Activated T-cell treated with anti-CD3 and anti-CD28 coated beads for 1 hour (primary cell): ENCODE measurements at places on chromosomes 3 and 15.

DNA sequence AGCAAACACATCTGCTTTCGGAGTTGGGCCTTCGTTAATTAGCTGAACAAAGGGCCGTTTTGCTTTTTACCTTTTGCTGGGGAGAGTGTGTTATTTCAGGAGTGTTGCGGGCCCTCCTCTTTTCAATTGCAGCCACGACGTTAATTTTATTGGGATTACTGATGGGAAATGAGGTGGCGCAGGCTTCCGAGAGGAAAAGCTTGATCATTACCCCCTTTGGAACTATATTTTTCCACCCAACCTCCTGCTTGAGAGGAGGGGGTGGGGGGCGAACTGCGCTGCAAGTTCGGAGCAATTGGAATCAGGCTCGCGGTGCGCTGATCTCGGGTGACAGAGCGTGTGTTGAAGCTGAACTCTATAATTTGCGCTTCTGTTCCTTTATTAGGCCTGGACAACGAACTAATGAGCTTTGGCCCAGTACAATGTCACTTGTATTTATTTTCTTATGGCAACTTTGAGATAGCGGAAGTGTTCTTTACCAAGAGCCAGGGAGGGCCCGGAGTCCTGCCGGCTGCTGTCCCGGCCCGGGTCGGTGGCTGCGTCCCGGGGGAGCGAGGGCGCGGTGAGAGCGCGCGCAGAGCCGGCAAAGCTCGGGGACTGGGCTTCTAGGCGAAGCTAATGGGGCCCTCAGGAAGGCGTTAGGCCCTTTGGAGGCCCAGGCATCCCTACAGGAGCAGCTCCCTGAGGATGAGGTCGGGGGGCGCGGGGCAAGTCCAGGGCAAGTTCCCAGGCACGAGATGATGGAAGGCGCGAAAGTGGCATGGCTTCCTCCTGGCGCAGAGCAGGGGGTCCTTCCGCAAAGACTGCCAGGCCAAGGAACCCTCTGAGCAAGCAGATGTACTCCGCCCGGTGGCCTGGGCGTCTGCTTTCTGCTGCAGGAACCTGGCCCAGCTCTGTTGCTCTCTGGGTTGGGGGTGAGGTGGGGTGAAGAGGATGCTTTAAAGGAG lies 12.9 kb downstream of the NR2F2 start:
- no peak for DNase-seq

- no peak for DNase-seq
Observed at GRCh38 chr3:187669675-187670504, at the start of gene SST. Gene SST (minus strand): TSS chr3:187670394. CDS start chr3:187670291, 103 bp downstream.

DNA sequence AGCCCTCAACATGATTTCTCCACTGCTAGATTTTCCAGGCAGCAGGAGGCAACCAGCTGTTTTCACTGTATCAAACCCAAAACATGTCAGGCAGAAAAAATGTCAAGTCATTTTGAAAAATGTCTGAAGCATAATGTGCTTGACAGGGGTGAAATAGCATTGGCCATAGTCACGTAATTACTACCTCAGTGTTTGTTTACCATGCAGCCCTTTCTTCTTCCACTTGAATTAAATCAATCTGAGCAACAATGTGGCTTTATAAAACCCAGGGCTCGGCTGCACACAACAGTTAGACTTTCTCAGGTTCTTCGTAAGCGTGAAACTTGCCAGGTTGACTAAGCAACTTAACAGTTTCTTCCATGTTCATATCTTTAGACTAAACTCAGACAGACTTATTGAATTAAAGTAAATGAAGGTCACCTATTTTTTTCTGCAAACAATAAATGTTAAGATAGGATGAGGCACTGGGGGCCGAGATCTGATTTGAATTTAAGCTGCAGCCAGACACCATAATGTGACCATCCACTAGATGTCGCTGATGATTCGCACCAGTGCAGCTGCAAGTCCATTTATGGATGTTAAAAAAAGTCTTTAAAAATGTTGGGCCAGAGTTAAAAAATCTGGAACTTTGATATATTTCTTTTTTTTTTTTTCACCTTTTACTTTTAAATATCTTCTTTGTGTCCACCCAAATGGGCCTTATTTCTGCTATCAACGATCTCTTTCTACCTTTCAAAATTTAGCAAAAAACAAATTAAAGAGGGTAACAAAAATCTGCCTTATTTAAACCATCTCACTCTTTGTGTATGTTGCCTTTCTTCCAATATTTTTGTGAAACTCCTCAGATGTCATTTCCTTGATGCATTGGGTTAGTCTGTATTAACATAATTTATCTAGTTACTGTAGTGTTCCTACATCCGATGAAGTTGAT lies 305.9 kb downstream of the CACNA2D3 start:
- no peak for DNase-seq

- DNase-seq, result no peak
Observed at GRCh38 chr3:168860592-168860991, 764.9 kb upstream of the GOLIM4 start.

GRCh38 chr15:38300395-38300794 lies 47.8 kb downstream of the SPRED1 start:
- DNase-seq, result no peak

DNA sequence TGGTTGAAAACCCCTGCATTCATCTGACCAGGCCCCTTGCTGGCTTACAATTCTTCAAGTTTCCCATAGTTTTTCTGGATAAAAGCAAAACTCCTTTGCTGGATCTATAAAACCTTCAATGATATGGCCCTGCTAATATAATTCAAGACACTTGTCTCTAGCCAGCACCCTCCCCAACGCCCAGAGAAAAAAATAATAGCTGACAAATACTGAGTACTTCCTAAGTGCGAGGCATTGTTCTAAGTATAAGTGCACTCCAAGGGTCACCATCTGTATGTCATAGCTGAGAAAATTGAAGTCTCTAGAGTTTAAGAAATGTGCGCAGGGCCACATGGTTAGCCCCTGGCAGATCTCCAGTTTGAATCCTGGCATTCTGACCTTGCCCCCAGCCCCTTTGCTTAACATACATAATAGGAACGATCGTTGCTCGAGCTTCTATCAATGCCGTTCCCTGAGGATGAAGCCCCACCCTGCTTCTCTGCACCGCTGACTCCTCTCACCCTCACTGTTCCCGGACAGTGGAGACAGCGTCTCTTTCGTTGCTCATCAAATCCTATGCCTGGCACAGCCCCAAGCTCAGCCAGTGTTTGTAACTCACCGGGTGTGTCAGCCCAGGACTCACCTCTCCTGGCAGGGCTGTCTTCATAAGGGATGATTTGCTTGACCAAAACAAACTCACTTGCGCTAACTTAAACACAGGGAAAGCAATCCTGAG lies 377.1 kb upstream of the PROK2 start:
- DNase-seq, result no peak

GRCh38 chr15:78880813-78881212 lies 8.1 kb downstream of the MORF4L1 start:
- no peak for DNase-seq

GRCh38 chr3:27141668-27142067 lies 227.5 kb downstream of the NEK10 start:
- DNase-seq, result no peak

GRCh38 chr15:58070801-58071418 lies 5.4 kb upstream of the ALDH1A2 start:
- peak; percentile 17 for DNase-seq

DNA sequence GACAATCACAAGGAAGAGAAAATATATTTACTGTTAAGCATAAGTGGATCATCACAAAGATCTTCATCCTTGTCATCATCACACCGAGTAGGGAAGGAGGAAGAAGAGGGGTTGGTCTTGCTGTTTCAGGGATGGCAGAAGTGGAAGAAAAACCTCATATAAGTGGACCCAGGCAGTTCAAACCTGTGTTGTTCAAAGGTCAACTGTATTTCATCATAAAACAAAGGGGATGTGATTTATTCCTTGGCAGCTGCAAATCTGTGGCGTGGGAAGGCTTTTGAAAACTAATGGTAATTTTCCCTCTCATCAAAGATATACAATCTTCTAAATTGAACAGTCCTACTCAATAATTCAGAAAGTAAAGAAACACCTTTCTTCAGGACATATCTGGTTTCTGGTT lies 129.9 kb upstream of the ABI3BP start:
- DNase-seq, result no peak

DNA sequence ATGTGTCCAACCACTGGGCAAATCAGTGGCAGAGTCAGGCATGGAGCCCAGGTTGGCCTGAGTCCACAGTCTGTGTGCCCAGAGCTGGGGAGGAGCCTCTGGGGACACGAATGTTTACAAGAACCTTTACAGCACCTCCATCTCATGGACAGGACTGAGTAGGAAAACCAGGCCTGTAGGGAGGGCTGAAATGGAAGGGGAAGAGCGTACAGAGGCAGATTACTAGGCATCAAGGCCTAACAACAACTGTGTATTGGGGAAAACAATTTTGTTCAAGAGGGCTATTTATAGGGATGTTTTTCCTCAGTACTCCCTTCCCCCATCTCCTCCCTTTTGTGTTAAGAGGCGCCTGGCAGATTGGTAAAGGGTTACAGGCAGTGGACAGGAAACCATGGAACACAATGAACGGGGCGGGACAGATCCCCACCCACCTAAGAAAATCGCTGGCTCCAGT lies 15.1 kb upstream of the ARHGAP31 start:
- DNase-seq, result no peak

GRCh38 chr15:71440489-71441110 lies 325.3 kb downstream of the THSD4 start:
- no peak for DNase-seq

- no peak for DNase-seq
Observed at GRCh38 chr15:68460166-68460565, 28.2 kb upstream of the ITGA11 start.

DNA sequence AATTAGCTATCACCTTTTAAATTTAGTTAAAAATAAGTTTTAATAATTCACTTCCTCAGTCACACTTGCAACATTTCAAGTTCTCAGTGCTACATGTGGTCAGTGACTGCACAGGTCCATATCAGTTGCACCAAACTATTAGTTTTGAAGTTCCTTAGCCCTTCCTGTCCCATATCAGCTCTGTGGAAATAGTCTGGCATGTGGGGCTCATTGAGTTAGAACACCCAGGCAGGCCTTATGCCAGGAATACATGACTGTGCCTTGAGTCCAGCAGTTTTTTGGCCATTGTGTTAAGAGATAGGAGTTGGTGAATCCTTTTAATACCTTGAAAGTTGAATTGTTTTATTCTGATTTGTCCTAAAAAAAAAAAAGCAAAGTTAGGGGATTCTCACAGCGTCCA lies 153.7 kb upstream of the BFSP2 start:
- no peak for DNase-seq

- DNase-seq, result no peak
Observed at GRCh38 chr3:160448845-160449635, 546 bp downstream of the TRIM59 start.

GRCh38 chr15:85976986-85977385 lies 102.7 kb upstream of the AGBL1 start:
- no peak for DNase-seq

GRCh38 chr3:30124435-30125370 lies 481.7 kb upstream of the TGFBR2 start:
- no peak for DNase-seq
